ENCODE measurements at places on chromosomes 7 and 10. TPM values are rescaled to one million over a fixed set of nuclear protein-coding genes. Genes with fewer than 3 reads are reported as not detected.

- DNase-seq: no peak
These were observed 52.5 kb upstream of the SH2B2 start for GRCh38 chr7:102234131-102234530.

DNA sequence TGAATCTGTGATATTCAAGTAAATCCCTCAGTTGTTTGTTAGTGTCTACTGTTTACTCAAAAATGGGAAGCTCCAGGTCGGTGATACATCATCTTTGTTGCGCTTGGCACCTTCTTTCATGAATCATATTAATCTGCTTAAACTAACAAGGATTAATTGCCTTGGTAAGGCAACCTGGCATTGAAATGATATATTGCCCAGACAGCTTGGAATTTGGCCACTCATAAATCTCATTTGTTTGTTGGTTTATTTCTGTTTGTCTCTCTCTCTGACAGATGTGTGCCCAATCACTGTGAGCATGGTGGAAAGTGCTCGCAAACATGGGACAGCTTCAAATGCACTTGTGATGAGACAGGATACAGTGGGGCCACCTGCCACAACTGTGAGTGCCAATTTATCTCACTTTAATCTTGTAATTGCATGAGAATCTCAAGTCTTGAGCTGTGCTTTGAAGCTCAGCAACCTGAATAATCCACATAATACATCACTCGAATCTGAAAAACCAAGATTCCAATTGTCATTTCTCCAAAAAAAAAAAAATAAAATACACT, 1104.8 kb upstream of the C7orf33 start:
- DNase-seq: no peak

DNA sequence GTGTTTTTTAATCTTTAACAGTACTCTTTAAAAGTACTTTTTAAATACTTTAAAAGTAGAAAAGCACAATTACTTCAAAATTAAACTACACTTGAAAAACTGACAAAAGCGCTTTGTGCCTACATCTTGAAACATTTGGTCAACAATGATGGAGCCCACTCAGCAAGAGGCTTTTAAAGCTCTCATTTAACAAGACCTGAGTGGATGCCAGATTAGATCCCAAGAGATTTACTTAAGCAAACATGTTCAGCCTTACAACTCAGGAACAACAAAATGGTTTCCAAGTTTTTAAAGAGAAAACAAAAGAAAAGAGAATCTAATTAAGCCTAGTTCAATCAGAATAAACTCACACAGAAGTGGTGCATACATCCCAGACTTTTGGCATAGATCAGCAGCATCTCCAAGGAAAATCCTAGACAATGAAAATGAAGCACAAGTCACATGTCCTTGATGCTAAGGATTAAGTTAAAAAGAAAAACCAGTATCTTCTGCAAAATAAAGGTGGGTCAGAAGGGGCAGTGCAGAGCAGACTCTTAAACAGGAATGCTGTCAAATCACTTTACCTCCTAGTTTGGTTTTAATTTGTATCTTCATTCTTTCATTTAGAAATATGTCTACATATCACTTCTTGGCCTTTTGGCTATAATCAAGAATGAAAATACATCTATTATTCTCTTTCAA, 26.2 kb downstream of the HIBADH start:
- DNase-seq: no peak

- DNase-seq: no peak
These were observed 14.5 kb downstream of the LOXL4 start for GRCh38 chr10:98253499-98253898.

GRCh38 chr10:106571192-106571946, 593.1 kb downstream of the SORCS1 start:
- no peak for DNase-seq

LIPN gene
- not detected for polyA plus RNA-seq

GRCh38 chr7:41415471-41416207, 287.3 kb downstream of the INHBA start:
- DNase-seq: no peak

DNA sequence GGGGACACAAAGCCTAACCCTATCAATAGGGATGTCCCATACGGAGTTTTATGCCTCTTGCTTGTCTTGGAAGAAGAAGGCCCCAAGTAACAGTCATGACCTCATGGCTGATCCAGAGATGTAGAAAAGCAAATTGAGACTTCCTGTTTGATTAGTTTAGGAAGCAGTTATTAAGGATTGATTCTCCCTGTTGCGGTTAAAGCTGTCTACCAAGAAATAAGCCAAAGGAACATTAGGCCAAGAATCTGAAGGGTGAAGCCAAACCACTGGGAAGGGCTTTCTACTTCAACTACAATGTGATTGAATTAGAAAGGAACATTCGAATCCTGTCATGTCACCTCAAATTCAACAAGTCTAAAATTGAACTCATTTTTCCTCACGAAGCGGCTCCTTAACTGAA, 60.5 kb upstream of the AGBL3 start:
- DNase-seq: no peak

CALML5 gene
- not detected for polyA plus RNA-seq

DNA sequence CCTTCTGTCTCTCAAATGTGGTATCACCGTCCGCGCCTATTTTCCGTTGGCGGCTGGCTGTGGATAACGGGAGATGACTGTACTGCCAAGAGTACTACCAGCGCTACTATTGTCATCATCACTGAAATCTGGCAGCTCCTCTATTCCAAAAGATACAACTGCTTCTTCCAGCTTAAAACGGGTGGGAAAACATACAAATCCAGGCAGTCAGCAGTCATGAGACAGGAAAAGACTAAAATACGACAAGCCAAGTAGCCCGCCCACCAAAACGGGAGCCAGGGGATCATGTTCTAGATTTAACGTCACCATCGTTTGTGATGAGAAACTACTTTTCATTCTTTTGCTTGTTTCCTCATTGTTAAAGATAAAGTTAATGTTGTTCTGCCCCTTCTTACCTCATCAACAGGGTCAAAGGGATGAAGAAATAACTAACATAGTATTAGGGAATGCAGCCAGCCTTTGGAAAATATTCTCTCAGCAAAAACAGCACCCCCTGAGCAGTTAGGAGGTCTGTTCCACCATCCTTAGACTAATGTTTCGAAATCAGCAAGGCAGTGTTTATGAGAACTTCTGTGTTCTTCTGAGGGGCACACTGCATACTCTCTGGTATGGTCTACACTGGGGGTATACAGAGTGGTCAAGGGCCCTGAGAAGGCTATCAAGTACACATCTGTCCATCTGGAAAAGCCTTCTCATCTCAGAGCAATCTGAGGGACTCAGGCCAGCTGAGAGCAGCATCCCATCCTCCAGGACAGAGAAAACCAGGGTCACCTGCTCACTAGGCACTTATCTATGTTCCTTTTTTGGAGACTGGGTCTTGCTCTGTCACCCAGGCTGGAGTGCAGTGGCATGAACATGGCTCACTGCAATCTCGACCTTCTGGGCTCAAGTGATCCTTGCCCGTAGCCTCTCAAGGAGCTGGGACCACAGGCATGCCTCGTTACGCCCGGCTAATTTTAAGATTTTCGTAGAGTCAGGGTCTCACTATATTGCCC, 47.5 kb downstream of the GNA12 start:
- no peak for DNase-seq

PNLIPRP3 gene
- polyA plus RNA-seq: not detected

GATA3 gene
- 0.84 TPM for polyA plus RNA-seq

DNA sequence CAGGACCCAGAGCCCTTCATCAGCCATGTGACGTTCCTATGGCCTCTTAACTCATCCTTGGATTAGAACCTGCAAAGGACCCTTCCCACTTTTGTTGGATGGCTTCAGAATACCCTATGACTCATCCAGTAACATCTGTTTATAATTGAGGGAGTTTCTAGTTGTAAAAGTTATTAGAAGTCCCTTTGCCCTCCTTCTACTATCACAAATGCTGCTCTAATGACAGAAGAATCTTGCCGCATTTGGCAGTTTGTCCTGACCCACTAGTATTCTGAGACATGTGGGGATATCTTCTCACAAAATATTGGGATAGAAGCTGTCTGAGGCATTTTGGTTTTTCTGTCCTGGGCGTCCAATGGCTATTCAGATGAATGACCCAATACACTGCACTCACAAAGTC, 251.8 kb upstream of the TMEM72 start:
- no peak for DNase-seq

FEZF1 gene
- not detected for polyA plus RNA-seq

PTPRN2 gene
- polyA plus RNA-seq: 13.4 TPM

PAXIP1 gene
- polyA plus RNA-seq: 13.9 TPM

ZNF239 gene
- polyA plus RNA-seq: 8.5 TPM

GRCh38 chr7:30396389-30396788, 82.2 kb downstream of the NOD1 start:
- DNase-seq: no peak

DNA sequence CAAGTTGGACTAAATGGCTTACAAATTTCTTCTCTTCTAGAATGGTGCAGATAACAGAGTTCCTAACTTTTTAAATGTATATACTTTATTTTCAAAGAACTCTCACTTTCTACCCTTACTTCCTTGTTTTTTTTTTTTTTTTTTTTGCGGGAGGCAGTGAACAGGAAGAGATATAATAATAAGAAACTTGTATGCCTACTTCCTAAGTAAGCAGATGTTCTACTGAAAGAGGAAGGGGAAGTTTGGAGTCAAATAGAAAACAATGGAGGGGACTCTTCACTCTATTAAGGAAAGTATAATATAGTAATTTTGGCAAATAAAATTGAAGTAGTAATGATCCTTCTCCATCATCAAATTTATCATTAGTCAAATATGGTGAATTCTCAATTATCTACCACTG, 754.0 kb downstream of the KCNMA1 start:
- DNase-seq: no peak

Measured in large intestine (tissue), 12 donors.